ENCODE measurements at places on chromosomes 3 and 15.

DNA sequence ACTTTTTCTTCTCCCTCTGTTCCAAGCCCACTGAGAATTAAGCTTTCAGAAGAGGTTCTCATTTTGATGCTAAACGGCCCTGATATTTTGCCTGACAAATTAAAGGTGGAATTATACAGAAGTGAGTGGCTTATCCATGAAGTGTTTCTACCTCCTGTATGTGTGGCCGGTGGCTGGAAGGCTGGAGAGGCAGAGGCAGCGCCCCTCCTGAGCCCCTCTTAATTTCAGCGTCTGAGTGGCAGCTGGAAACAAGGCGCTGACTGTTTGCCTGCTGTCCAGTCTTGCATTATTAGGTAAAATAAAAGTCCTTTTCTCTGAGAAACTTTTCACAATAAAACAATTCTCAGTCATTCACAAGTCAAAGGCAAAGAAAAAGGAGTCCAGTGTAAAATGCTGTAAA is 685.7 kb downstream of the MCTP2 start:
- no peak for DNase-seq

DNA sequence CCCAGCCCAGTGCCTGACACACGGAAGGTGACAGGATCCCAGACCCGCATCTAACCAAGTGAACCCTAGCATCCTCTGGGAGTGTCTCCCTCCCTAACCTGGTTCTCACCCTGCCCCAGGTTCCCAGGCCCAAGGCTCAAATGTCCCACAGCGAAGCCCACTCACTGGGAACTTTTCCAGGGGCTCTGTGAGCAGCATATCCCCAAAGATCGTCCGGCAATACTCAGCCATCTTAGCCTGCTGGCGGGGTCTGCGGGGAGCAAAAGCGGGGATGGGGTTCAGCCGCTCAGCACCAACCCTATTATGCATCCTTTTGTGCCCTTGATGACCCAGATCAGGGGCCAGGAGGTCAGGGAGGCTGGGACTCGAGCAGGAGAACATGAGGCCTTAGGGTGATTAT is 10.4 kb downstream of the PLCB2 start:
- no peak for DNase-seq

- no peak for DNase-seq
Observed at GRCh38 chr3:82790307-82791097, 1029.1 kb upstream of the GBE1 start.

GRCh38 chr3:190340071-190340470 is 17.8 kb upstream of the CLDN1 start:
- DNase-seq, result no peak

DNA sequence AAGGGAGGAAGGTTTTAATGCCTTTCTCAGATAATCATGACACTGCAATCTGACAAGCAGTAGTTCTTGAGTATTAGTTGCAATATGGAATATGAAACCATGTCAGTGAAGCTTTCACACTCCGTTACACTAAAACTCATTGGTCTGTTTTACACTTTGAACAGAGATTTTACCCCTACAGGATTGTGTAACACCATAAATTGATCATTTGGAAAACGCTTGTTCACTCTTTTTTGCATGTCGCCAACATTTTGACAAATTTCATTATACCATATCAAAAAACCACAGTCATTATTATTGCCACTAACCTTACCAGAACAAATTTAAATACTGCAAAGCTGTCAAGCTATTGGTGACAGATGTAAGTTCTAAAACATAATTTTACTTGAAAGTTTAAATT is 404.8 kb upstream of the THBS1 start:
- no peak for DNase-seq

- no peak for DNase-seq
Observed at GRCh38 chr3:127615631-127616305, 13.2 kb upstream of the PODXL2 start.

GRCh38 chr3:22297436-22297835 is 546.4 kb upstream of the ZNF385D start:
- DNase-seq, result no peak
